HuH-7.5 (cell line): ENCODE measurements at places on chromosomes 6 and 20.
A peak's percentile ranks its signal among the peaks of the same experiment; 100 is the strongest.

- DNase-seq: no peak
These were observed 166.3 kb upstream of the SLC22A16 start for GRCh38 chr6:110642711-110643110.

GRCh38 chr6:110366975-110367374, 8.8 kb upstream of the METTL24 start:
- no peak for DNase-seq

- DNase-seq: no peak
These were observed 228.6 kb upstream of the JARID2 start for GRCh38 chr6:15017261-15017660.

- no peak for DNase-seq
These were observed 23.6 kb upstream of the ANKRD60 start for GRCh38 chr20:58251979-58252591.

GRCh38 chr6:32975886-32976285, 7.5 kb downstream of the BRD2 start:
- DNase-seq: no peak

DNA sequence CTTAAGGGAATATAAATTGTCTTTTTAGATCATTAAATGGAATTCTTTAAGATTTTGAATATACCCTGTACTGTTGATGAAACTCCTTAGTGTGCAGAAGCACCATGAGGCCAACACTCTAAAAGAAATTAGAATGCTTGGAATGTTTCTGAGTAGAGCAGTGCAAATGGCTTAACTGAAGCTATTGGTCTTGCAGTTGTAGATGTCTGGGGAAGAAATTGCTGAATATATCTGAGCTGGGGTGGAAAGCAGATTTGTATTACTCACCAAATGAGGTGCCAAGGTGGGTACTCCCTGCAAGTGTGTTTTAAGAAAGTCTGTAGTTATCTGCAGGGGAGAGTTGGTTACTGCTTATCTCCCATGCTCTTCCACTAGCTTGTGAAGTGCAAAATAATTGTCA, 119.0 kb downstream of the ADGRG6 start:
- DNase-seq: no peak

DNA sequence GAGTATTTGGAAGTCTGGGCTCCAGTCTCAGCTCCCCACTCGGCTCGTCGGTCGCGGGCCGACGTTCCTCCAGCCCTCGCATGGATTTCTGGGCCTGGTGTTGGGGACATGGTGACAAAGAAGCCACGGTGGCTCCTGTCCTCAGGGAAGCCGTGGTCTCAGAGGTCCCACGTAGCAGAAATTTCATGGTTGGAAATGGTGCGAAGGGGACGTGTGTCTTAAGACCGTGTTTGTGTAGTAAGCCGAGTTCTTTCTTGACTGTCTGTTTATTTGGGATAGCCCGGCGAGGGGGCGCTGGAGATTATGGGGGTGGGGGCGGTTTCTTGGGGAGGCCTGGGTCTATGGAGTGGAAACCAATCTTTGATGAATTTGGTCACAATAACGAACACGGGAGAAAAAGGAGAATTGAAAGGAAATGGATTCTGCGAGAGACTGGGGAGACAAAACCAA, 23.5 kb upstream of the MAP3K7 start:
- DNase-seq: no peak

DNA sequence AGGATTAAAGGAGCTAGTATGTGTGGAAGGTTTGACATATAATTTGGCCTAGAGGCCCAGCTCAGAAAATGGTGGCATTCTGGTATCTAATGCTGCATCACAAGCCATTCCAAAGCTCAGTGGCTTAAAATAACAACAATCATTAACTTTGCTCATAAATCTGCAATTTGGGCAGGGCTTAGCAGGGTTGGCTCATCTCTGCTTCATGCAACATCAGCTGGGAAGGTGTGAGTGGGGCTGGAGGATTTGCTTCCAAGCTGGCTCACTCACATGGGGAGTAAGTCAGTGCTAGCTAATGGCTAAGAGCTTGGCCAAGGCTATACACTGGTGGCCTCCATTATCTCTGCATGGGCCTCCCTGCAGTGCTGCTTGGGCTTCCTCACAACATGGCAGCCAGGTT, 48.0 kb upstream of the STK35 start:
- no peak for DNase-seq

GRCh38 chr6:98887650-98888049, 53.3 kb downstream of the POU3F2 start:
- no peak for DNase-seq

DNA sequence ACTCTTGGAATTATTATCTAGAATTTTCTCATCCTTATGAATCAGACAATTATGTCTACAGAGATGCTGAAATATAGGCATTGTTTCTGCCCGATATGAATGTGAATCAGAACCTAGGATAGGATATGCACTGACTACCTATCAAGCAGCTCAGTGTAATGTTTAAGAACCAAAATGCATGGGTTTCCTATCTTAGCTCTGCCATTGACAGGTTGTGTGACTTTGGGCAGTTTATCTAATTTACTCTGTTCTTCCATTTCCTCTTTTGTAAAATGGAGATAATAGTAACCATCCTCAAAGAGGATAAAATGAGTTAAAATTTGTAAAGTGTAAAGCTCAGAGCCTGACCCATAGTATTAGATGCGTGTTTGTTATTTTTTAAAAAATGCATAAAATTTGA, 10.2 kb upstream of the AIG1 start:
- no peak for DNase-seq

GRCh38 chr6:135310291-135310690, 129.2 kb downstream of the MYB start:
- no peak for DNase-seq

DNA sequence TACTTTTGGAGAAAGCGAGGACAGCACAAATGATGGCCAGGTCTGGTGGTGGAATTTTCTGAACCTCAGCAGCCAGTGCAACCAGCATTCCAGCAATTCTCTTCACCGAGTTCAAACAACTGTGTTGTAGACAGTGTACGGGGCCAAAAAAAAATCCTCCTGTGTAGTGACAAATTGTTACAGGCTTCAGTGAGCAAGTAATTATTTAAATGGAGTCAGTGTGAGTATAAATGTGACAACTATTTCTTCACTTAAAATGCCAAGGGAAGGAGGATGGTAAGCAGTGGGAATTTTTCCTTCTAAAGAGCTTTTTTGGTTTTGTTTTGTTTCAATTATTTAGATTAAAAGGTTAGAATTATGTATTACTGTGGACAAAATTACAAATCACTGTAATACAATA, 154.1 kb downstream of the TMEM242 start:
- no peak for DNase-seq

DNA sequence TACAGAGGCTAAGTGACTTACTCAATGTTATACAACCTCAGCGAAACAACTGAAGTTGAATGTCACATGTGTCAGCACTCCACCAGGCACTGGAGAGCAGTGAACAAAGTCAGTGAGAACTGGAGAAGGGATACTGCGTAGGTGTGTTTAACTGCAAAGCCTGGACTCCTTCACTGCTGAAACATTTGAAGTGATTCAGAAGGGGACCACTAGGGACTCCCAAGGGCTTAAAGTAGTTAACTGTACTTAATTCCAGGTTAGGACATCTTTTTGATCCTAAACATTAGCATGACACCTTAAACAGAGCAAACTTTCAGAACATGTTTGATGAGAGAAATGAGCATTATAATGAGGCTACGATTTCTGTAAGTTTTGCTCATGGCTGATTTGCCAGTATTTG, 45.0 kb upstream of the ZBTB24 start:
- peak; percentile 9 for DNase-seq

DNA sequence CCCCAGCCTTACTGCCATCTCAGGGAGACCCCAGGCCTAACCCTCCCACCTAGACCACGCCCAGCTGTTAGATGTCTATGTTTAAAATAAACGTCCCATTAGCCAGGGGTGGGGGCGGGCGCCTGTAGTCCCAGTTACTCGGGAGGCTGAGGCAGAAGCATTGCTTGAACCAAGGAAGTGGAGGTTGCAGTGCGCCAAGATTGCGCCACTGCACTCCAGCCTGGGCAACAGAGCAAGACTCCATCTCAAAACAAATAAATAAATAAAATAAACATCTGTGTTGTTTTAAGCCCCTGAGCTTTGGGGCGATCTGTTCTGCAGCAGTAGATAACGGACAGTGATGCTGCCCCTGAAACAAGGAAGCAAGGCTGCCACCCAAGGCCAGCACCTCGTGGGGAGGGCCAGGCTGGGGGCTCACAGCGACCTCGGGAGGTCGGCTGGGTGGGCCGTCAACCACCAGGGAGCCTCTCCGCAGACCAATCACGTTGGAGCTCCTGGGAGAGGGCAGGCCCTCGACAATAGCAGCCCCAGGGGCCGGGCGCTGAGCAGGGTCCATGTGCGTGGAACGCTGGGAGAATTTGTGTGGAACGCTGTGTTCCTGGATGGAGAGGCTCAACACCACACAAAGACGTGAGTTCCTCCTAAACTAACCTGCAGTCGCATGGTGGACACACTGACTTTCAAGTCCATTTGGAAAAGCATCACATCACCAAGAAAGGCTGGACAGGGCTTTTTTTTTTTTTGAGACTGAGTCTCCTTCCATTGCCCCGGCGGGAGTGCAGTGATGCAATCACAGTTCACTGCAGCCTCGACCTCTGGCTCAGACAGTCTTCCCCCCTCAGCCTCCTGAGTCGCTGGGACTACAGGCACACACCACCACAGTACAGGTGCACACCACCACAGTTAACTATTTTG, 1.0 kb upstream of the HELZ2 start:
- DNase-seq: no peak

GRCh38 chr6:132813173-132813856, 1.1 kb upstream of the RPS12 start:
- DNase-seq: no peak

- DNase-seq: no peak
These were observed 56.2 kb downstream of the SSR1 start for GRCh38 chr6:7256785-7257184.

DNA sequence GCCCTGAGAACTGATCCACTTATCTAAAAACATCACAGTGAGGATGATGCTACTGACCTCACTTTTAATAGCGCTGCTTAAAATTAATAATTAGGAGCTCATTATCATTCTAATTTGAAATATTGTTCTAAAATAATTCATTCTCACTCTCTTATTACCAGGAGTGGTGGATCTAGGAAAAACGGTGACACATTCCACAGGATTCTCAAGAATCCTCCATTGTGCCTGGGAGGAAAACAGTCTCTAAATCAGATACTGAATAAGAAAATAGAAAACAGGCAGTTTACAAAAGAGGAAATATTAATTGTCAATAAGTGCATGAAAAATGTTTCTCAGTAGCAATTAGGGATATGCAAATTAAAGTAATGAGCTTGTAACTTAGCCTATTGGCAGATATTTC, 187.4 kb downstream of the TENT5A start:
- no peak for DNase-seq

GRCh38 chr20:50826121-50826520, 31.3 kb downstream of the BCAS4 start:
- no peak for DNase-seq

DNA sequence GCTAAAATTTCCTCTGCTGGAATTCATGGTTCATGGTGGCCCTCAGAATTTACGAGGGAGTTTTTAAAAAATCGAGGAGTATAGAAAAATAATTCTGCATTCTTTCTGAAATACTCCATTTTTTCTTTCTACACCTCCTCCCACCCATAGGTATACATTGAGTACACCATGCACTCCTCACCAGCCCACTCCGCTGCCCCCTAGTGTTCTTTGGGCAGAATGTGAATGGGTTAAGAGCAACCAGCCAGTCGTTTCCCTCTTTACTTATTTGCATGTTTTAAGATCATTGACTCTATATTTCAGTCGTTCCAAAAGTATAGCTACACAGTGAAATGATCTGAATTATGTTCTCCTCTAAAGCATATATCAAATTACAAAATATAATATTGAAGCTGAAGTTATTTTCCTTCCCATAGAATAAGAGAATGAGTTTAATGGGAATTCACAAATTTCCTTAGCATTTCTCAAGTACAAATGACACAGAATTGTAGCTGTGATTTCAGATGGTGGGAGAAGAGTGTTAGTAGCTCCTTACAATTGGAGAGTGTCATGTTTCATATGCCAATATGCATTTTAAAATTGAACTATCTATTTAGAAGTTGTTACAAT, 977.7 kb upstream of the SLC35B3 start:
- DNase-seq: no peak

DNA sequence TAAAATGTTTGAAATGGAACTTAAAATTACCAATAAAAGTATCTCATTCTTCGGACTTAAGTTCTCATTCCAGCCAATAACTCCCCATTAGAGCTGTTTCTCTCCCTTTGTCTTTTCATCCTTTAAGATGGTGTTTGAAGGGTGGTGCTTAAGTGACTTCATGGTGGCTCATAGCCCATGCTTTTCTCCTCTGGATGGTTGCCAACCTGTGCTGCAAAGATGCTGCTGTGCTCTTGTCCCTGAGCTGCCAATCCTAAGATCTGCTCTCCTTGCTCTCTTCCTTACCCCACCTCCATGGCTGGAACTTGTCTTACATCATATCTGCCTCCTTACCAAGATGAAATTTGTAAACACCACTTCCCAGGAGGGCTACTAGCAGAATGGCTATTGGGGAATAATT, 31.6 kb upstream of the PNRC1 start:
- DNase-seq: no peak

DNA sequence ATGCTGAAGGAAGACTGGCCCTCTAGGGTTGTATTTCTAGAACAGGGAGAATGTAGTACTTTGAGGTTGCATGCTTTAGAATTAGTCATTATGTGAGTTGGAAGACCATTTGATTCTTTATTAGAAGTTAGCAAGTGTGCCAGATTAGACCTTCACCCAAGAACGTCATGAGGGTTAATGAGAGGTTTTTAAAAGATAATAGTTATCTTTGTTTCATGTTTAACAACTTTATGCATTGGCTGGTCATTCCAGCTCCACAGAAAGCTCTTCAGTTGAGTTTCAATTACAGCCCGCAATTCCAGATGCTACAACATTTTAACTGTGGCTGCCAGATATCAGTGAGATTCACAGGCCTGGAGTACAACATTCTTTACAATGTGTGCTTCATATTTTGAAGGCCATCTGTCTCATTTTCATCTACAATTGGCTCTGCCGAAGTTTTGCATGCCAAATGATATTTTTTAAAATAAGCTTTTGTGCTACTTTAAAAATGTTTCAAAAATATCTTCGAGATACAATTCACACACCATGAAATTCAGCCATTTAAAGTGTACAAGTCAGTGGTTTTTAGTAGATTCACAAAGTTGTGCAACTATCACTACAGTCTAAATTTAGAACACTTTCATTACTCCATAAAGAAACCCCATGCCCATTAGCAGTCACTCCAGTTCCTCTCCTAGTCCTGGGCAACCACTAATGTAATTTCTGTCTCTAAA, 61.1 kb upstream of the FBXO30 start:
- DNase-seq: no peak

GRCh38 chr6:118220429-118221128, 313.5 kb downstream of the SLC35F1 start:
- no peak for DNase-seq

DNA sequence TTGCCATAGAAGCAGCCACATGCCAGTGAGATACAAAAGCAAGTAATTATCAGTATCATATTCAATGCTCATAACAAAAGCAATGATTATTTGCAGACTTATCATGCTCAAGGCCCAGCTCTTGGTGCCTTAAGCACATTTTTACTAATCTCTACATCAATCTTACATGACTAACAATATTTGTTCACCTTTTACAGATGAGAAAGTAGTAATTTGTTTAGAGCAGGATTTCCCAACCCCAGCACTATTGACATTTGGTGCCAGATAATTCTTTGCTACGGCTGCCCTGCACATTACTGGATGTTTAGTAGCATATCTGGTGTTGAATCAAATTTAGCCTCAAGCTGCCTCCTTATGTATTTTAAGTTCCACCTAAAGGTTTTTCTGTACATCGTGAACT, 19.0 kb upstream of the DOK5 start:
- DNase-seq: peak; percentile 48
